ENCODE measurements at places on chromosomes 12 and 14. TPM values are rescaled to one million over a fixed set of nuclear protein-coding genes. Genes with fewer than 3 reads are reported as not detected.

FAM90A1 gene
- polyA plus RNA-seq = 0.12 TPM

- peak overlapping the region; percentile 62 for H3K27ac ChIP-seq
- peak overlapping the region; percentile 45 for H3K4me3 ChIP-seq
- H3K4me1 ChIP-seq = peaks cover 31% of the 10 kb centered on the region
- DNase-seq = no peak
- H3K36me3 ChIP-seq = no peaks in the 10 kb centered on the region
- no peaks in the 10 kb centered on the region for H3K27me3 ChIP-seq
These were observed 6.7 kb upstream of the BATF start for GRCh38 chr14:75515629-75515996.

GRCh38 chr12:113260127-113260526, 38.9 kb downstream of the TPCN1 start:
- H3K36me3 ChIP-seq = no peaks in the 10 kb centered on the region
- H3K4me1 ChIP-seq = peaks cover 49% of the 10 kb centered on the region
- H3K4me3 ChIP-seq = no peak overlapping the region
- DNase-seq = no peak
- no peak overlapping the region for H3K27ac ChIP-seq

BTBD7 gene
- 9.6 TPM for polyA plus RNA-seq

TC2N gene
- 228 TPM for polyA plus RNA-seq

GRCh38 chr12:82832096-82832495, 145.4 kb downstream of the TMTC2 start:
- H3K4me1 ChIP-seq = no peaks in the 10 kb centered on the region
- no peak overlapping the region for H3K4me3 ChIP-seq
- no peak overlapping the region for H3K27ac ChIP-seq
- H3K36me3 ChIP-seq = no peaks in the 10 kb centered on the region

DNA sequence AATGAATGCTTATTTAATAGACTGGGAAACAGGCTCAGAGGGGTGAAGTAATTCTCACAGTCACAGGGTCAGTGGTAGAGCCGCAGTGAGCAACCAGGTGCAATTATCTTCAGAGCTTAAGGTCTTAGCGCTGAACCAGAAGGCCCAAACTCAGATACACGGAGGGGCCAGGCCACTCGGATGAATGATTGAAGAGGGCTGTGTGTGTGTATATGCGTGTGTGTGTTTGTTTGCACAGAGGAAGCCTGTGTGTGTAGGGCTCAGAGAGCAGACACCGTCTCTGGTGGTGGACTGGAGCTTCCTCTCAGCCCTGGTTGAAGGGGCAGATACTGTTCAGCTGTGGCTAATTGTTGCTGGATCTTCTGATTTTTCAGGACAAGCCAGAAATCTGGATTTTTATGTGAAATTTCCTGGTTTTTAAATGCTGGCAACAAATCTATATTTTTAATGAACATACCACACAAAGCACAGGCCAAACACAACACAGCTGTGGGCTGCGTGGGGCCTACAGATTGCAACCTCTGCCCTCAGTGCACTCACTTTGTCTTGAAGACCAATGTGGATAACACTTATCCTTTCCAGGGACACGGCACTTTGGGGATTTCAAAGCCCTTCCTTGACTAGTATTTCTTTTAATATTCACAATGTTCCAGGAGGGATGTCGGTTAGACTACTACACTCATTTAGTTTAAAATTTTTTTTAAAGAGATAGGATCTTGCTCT, 94.5 kb upstream of the NRXN3 start:
- no peak for DNase-seq
- H3K4me1 ChIP-seq = no peaks in the 10 kb centered on the region
- no peak overlapping the region for H3K4me3 ChIP-seq

NAA25 gene
- 18.4 TPM for polyA plus RNA-seq

KCNA5 gene
- not detected for polyA plus RNA-seq

GRCh38 chr14:42665083-42665482, 1058.4 kb downstream of the LRFN5 start:
- no peaks in the 10 kb centered on the region for H3K27me3 ChIP-seq
- H3K4me1 ChIP-seq = no peaks in the 10 kb centered on the region
- no peak overlapping the region for H3K4me3 ChIP-seq
- no peak for DNase-seq

- no peaks in the 10 kb centered on the region for H3K36me3 ChIP-seq
- no peak overlapping the region for H3K27ac ChIP-seq
- no peak overlapping the region for H3K4me3 ChIP-seq
- DNase-seq = no peak
These were observed 48.5 kb upstream of the CSRP2 start for GRCh38 chr12:76927170-76927784.

DNA sequence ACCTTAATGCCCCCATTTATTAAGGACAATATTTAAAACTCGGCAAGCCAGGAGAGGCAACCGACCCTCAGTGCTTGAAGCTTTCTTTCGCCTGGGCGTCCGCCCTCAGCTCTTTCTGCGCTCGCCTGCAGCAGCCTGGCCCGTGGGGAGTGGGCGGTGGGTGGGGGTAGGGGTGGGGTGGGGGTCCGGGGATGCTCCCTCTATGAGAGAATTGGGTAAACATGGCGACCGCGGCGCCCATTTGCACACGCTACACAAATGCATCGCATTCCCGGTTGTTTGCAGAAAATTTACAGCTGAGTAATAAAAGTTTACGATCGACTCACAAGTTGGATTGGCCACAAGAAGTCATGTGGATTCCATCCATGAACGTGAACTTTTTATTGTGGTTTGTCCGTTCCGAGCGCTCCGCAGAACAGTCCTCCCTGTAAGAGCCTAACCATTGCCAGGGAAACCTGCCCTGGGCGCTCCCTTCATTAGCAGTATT, 7.7 kb downstream of the HOXC8 start:
- peaks cover 54% of the 10 kb centered on the region for H3K27me3 ChIP-seq
- no peak for DNase-seq
- no peaks in the 10 kb centered on the region for H3K36me3 ChIP-seq
- H3K4me1 ChIP-seq = peaks cover 11% of the 10 kb centered on the region

GRCh38 chr14:24279301-24280186, 8.1 kb upstream of the RABGGTA start:
- DNase-seq = no peak
- H3K4me3 ChIP-seq = no peak overlapping the region
- no peak overlapping the region for H3K27ac ChIP-seq
- H3K4me1 ChIP-seq = peaks cover 18% of the 10 kb centered on the region
- no peaks in the 10 kb centered on the region for H3K36me3 ChIP-seq

- H3K36me3 ChIP-seq = no peaks in the 10 kb centered on the region
- H3K4me3 ChIP-seq = no peak overlapping the region
These were observed 179.1 kb downstream of the PHETA1 start for GRCh38 chr12:111189792-111190191.

DNA sequence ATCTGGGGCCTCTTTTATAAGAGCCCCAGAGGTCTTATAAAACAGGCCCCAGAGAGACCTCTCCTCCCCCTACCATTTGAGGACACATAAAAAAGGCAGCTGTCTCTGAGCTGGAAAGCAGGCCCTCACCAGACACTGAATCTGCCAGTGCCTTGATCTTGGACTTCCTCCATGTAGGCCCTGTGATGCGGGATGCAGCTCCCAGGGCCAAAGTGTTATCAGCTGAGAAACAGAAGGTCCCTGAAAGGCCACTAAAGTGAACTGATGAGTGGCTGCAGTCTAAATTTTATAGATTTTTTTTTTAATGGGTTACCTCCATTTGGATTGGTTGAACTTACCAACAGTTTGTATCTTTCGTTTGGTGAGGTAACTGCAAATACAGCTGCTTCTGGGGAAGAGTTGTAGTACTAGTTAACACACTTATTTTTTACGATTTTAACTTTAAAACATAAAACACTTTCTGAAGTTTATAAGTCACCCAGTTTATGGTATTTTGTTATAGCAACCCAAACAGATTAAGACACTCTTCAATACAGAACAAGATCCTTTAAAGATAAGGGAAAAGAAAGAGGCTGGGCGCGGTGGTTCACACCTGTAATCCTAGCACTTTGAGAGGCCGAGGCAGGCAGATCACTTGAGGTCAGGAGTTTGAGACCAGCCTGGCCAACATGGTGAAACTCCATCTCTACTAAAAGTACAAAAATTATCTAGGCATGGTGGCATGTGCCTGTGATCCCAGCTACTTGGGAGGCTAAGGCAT, 5.6 kb upstream of the GUCY2C start:
- no peaks in the 10 kb centered on the region for H3K4me1 ChIP-seq
- no peak for DNase-seq
- H3K4me3 ChIP-seq = no peak overlapping the region
- no peaks in the 10 kb centered on the region for H3K36me3 ChIP-seq

GRCh38 chr12:96606644-96607043, 117.3 kb downstream of the CFAP54 start:
- DNase-seq = no peak
- H3K27me3 ChIP-seq = no peaks in the 10 kb centered on the region
- no peak overlapping the region for H3K4me3 ChIP-seq
- no peak overlapping the region for H3K27ac ChIP-seq
- H3K4me1 ChIP-seq = no peaks in the 10 kb centered on the region
- H3K36me3 ChIP-seq = no peaks in the 10 kb centered on the region

DNA sequence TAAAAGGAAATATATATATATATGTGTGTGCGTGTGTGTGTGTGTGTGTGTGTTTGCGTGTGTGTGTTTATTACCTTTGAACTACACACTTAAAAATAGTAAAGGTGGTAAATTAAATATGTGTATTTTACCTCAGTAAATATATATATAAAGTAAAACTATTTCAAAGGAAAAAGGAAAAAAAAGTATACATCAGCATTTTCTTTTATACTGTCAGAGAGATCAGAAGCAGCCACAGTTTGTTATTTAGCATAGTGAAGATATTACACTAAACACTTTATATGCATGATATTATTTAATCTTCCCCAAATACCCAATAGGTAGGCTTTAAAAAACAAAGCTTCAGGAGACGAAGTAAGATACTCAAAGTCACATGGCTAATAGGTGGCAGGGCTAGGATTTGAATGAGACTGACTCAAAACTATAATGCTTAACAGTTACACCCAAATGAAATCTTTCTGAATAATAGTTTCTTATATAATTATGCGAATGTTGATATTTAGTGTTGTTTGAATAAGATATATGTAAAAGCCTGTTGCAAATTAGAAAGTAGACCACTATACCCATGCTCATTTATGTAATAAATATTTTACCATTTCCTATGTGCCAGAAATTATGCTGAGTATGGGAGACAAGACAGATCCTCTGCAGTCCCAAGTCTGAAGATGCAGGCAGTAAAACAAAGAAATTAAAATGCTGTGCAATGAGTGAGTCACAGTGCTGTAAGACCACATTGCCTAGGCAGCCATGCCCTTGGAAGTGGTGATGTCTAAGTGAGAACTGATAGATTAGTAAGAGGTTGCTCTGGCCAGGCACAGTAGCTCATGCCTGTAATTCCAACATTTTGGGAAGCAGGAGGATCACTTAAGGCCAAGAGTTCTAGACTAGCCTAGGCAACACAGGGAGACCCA, 66.1 kb downstream of the PDZRN4 start:
- no peak for DNase-seq
- no peaks in the 10 kb centered on the region for H3K4me1 ChIP-seq
- no peak overlapping the region for H3K27ac ChIP-seq
- no peaks in the 10 kb centered on the region for H3K36me3 ChIP-seq
- no peaks in the 10 kb centered on the region for H3K27me3 ChIP-seq
- no peak overlapping the region for H3K4me3 ChIP-seq

SLC8A3 gene
- not detected for polyA plus RNA-seq

GRCh38 chr12:94231709-94232108, 83.3 kb downstream of the PLXNC1 start:
- no peaks in the 10 kb centered on the region for H3K36me3 ChIP-seq
- H3K27me3 ChIP-seq = no peaks in the 10 kb centered on the region
- H3K4me1 ChIP-seq = peaks cover 13% of the 10 kb centered on the region
- H3K4me3 ChIP-seq = no peak overlapping the region
- DNase-seq = no peak

DNA sequence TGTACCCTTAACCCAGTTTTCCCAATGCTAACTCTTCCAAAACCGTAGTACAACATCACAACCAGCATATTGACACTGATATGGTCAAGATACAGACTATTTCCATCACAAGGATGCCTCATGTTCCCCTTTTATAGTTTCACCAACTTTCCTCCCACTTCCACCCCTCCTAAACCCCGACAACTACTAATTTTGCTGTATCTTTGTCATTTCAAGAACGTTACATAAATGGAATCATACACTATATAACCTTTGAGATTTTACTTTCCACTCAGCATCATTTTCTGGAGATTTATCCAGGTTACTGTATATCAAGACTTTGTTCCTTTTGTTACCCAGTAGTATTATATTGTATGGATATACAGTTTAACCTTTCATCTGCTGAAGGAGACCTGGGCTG, 88.9 kb downstream of the MED13L start:
- H3K27ac ChIP-seq = no peak overlapping the region
- no peaks in the 10 kb centered on the region for H3K36me3 ChIP-seq
- H3K4me3 ChIP-seq = no peak overlapping the region

TMEM119 gene
- polyA plus RNA-seq = 0.66 TPM

GRCh38 chr14:32564596-32564995, 235.5 kb downstream of the AKAP6 start:
- no peak overlapping the region for H3K27ac ChIP-seq
- H3K4me1 ChIP-seq = peaks cover 8% of the 10 kb centered on the region
- DNase-seq = no peak
- H3K4me3 ChIP-seq = no peak overlapping the region

GRCh38 chr12:40325349-40325960, 100.7 kb downstream of the LRRK2 start:
- no peaks in the 10 kb centered on the region for H3K4me1 ChIP-seq
- no peak for DNase-seq
- no peak overlapping the region for H3K4me3 ChIP-seq
- no peaks in the 10 kb centered on the region for H3K27me3 ChIP-seq
- H3K27ac ChIP-seq = no peak overlapping the region
- H3K36me3 ChIP-seq = no peaks in the 10 kb centered on the region

- H3K36me3 ChIP-seq = no peaks in the 10 kb centered on the region
- peaks cover 8% of the 10 kb centered on the region for H3K4me1 ChIP-seq
- DNase-seq = no peak
- no peak overlapping the region for H3K4me3 ChIP-seq
- H3K27ac ChIP-seq = no peak overlapping the region
These were observed 39.1 kb downstream of the WDR20 start for GRCh38 chr14:102178806-102179205.

DNA sequence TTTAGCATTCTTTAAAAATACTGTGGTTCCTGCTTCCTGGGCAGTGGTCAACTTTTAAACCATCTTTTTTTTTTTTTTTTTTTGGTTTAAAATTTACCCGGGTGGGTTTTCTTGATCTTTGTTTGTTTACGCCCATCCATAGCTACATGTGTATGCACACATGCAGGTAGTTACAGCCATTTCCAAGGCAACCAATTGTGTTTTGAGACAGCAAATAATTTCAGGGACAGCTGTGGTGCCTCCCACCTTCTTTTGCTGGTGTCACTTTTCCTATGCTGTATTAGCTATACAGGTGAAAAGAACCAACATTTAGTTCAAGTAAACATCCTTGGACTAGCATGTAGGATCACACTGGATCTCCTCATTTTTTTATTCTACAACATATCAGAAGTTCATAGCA, 52.0 kb upstream of the PSMA6 start:
- no peaks in the 10 kb centered on the region for H3K36me3 ChIP-seq
- no peaks in the 10 kb centered on the region for H3K4me1 ChIP-seq
- H3K4me3 ChIP-seq = no peak overlapping the region
- H3K27me3 ChIP-seq = no peaks in the 10 kb centered on the region
- no peak for DNase-seq

Measured in CD8-positive, alpha-beta memory T cell (primary cell).